ENCODE measurements at places on chromosomes 4 and X.

GRCh38 chr4:84497504-84498202, 1.4 kb downstream of the NKX6-1 start:
- DNase-seq = no peak

GRCh38 chrX:107710617-107711391, 64.8 kb downstream of the TSC22D3 start:
- peak; percentile 40 for DNase-seq

DNA sequence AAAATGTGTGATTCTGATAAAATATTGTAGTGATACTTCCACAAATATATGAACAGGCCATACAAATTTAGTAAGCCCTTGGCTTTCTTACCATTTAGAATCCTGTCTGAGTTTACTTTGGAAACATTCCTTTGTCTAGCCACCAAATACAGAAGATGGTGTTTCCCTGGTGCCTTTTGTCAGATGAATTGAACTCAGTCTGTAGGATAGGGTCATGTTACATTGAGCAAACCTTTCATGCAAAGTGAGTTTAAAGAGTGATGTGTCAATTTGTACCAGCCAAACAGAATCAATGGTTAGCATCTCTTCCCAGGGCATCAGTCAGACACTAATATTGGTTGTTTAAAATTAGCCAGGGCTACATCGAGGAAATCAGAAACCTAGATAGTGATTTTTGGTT, 1443.4 kb downstream of the ARAP2 start:
- no peak for DNase-seq

DNA sequence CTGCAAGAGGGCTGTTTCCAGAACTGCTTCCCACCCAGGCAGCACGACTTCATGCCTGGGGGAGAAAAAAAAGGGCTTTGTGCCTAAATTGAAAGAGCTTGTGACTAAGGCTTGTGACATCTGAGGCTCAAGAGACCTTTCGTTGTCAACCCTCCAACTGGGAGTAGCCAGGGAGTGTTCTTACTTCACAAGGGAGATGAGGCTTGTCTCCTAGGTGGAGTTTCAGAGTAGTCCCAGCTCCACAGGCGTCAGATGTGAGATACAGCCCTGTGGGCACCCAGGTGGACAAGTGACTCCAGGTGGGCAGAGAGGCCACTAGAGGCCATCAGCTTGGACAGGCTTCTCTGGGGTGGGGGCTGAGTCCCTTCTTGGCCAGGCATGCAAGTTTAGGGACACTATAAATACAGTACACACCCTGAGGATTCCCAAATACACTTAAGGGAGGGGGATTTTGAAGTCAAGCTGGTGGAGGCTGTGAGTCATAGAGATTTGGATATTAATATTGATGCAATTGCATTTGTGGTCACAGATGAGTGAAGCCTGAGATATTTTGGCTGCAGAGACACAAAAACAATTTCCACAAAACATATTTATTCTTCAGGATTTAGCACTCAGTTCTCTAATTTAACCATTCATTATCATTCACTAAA, 40.1 kb upstream of the SETD7 start:
- no peak for DNase-seq

- DNase-seq = no peak
Observed at GRCh38 chr4:55758570-55758969, 61.0 kb upstream of the EXOC1L start.

GRCh38 chr4:100935090-100935489, 412.2 kb downstream of the PPP3CA start:
- no peak for DNase-seq

GRCh38 chr4:7243609-7244330, 51.4 kb downstream of the SORCS2 start:
- DNase-seq = no peak

DNA sequence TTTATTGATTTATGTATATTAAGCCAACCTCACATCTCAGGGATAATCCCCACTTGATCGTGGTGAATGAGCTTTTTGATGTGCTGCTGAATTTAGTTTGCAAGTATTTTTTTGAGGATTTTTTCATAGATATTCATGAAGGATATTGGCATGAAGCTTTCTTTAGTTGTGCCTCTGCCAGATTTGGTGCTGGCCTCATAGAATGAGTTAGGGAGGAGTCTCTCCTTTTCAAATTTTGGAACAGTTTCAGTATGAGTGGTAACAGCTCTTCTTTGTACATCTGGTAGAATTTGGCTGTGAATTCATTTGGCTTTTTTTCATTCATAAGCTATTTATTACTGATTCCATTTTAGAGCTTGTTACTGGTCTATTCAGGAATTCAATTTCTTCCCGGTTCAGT, 197.2 kb upstream of the NDST4 start:
- DNase-seq = no peak

DNA sequence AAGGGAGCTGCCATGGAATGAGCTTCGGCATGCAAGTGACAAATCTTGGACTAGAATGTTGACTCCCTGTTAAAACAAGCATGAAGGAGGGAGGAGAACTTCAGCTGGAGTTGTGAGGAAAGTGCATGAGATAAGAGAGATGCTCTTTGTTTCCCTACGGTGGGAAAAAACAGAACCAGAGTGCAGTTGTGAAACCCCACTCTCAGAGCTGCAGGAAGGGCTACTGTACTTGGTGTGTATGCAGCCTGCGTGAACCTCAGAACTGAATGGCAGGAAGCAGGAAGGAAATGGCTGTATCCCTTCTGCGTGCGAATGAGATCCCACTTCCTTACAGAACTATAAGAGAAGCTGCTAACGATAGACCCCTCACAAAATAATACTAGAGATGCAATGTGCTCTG, 57.2 kb downstream of the EGF start:
- DNase-seq = no peak

- peak; percentile 65 for DNase-seq
Observed at GRCh38 chrX:38754102-38754790, 47.0 kb upstream of the MID1IP1 start.

DNA sequence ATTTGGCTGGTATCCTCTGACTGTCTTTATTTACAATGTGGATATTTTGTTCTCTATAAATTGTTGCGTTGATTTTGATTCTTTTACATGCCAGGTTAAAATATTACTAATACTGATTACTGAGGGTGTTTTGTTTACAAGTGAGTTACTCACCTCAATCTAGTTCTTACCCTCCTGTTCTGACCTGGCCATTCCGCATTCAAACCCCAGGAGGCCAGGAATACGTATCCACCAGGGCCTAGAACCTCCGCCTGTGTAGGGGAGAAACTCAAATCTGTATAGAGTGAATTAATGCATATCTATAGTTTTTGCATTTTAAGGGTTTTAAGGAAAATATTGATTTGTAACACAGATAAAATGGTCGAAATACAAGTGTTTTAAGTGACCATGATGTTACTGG, 2.6 kb upstream of the ZFP42 start:
- no peak for DNase-seq

DNA sequence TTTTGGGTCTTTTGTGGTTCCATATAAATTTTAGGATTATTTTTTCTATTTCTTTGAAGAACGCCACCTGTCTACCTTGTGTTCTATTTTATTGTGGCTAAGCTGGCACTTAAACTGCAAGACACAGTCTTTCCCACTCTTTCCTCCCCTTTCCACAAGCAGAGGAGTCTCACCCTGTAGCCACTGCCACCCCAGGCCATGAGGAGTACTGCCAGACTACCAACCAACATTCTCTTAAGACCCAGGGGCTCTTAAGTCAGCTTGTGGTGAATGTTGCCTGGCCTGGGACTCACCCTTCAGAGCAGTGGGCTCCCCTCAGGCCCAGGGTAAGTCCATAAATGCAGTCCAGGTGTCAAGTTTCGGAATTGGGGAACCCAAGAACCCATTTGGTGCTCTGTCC, 58.0 kb upstream of the FMR1 start:
- no peak for DNase-seq

DNA sequence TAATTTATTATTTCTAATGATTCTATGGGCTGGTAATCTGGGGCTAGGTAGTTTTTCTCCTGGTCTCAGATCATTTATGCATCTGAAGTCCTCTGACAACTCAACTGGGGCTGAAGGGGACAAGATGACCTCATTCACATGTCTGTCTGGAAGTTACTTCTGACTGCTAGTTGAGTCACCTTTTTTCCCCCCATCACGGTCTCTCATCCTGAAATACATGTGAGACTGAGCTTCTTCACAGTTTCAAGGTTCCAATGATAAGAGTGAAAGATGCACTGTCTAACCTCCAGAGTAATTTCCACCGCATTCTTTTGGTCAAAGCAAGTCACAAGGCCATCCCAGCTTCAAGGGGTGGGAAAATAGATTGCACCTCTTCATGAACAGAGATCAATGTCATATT, 356.7 kb upstream of the RPS6KA3 start:
- no peak for DNase-seq

DNA sequence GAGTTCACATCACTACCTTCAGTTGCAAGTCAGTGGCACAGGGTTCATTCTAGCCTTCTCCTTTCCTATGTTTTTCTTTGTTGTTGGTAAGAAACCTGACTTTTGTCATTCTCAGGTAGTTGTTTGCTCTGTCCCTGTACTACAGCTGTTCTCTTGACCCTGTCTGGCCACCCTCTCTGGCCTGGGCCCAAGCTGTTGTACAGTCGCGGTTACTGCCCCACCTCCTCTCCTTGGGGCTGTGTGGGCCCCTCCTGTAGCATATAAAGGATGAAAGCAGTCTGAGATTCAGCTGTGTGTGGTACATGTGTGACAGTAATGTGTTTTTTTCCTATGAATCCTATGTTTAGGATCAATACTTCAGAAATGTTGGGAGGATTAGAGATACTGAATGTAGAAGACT, 12.5 kb downstream of the MOB1B start:
- no peak for DNase-seq

DNA sequence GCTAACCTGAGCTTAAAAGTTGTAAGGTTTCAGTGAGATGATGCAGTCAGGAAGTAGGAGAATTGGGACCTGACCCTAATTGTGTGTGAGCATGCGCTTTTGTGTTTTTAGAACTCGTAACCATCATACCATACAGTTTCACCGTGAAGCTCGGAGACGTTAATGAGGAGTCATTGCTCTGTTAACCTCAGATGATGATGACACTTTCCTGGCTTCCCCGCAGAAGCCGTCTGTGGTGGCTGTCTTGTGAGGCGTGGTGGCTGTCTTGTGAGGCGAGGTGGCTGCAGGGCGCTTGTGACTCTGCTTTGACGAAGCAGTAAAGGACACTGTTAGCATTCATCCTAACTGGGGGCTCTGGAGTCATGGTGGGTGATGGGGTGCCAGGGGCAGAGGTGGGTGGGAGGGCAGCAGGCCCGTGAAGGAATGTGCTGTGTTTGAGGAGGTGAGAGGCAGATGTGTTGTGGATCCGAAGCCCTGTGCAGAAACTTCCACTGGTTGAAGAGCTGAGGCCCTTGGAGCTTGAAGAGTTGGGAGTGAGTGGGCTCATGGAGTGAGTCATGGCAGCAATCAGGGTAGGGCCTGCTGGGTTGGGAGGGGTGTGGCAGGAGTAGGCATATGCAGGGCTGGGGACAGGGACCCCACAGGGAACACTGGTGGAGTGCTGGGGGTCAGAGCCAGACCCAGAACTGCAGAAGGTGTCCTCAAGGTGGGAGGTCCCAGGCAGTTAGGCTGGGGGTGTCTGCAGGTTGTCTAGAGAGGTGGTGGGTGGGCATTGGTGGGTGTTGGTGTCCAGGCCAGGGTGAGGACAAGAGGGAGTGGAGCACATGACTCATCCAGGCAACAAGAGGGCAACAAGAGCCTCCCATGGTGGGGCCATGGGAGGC, 57.4 kb downstream of the NSD2 start:
- no peak for DNase-seq

DNA sequence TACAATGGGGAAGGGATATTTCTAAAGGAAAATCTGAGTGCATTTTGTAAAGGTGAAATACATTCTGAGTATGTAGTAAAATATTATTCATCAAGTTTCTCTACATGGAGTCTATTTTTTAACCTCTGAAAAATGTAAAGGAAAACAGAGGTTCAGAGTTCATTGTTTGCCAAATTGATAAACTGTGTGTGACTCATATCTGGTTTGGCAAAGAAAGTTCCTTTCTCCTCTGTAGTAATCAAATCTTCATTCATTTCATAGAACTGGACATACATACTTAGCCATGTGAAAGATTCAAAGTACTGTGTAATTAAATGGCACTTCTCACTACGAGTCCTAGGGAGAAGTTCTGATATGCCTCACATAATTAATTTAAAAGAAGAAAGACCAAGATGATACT, 61.6 kb downstream of the HPGD start:
- DNase-seq = no peak

- no peak for DNase-seq
Observed at GRCh38 chr4:21467551-21467950, 481.0 kb downstream of the KCNIP4 start.

DNA sequence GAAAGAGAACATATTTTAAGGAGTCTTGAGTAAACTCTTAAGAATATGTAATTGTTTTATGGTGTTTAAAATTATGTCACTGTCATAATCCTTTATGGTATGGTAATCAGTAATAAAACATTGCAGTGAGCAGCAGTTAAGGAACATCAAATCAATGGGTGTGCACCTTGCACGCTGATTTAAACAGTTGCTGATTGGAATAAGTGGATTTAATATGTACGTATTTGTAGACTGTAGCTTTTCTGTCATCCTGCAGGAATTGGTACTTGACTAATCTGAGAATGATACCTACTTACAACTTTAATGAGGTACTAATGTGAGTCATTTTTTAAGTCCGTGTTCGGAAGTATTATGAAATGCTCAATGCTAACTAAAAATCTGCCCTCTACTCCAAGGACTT, 212.2 kb downstream of the DCTD start:
- no peak for DNase-seq

- no peak for DNase-seq
Observed at GRCh38 chrX:130426531-130426930, 24.7 kb downstream of the RBMX2 start.

DNA sequence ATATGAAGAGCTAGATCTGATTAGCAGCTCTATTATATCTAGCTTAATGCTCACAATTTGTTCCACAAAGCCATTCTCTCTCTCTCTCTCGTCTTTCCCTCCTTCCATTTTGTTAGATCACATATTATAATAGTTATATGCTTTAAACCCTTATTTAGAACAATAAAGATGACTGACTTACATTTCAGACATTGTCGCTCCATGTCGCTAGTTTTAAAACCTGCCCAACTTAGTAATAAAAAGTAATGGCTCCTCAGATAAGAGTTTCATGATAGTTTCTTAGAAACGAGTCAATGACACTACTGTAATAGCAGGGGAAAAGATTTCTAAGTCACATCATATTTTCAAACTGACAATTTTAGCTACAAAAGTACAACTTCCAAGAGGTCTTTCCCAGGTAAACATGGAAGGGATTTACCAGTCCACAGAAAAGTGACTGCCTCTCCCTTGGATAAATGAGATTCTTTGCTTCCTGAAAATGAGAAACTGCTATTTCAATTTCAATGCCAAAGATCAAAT, 38.5 kb upstream of the YTHDC1 start:
- DNase-seq = no peak

DNA sequence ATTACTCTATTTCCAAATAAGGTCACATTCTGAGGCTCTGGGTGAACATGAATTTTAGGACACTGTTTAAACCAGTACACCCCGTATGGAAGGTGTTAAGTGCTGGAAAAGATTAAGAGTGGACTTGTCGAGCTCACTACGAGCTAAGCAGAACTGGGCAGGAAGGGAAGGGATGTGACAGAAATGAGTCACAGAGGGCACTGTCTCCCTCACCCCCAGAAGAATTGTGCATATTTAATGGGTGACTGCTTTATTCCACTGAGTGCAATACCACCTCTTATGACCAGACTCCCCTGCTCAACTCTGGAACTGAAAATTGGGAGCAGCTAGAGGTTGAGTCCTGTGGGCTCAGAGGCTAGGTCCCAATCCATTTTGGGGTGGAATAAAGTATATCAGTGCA, 187.4 kb upstream of the RPS6KA3 start:
- no peak for DNase-seq

- no peak for DNase-seq
Observed at GRCh38 chrX:13876652-13877051, 59.8 kb upstream of the GPM6B start.

GRCh38 chrX:132219343-132219768, at the start of gene RAP2C:
TSS of gene RAP2C (minus strand) at chrX:132219447. CDS start at chrX:132217268, 2,179 bp downstream.
- DNase-seq = peak; percentile 79
